MM.1S (cell line): ENCODE measurements at places on chromosomes 6 and 20.

DNA sequence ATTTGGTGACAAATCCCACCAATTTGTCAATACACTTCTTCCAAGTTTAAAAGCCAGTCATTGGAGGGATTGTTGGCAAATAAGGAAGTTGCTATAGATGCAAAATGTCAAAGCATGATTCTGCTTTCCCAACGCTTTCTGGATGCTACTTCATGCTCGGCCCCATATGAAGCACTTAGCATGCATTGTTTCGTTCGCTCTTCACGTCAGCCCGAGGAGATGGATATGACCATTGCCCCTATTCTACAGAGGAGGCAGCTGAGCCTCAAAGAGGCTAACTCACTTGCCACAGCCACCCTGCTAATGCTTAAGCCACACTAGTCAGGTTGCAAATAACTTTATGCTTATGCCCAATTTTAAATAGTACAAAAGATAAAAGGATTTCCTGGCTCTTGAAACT, 2.8 kb upstream of the NXT1 start:
- no peak for DNase-seq

DNA sequence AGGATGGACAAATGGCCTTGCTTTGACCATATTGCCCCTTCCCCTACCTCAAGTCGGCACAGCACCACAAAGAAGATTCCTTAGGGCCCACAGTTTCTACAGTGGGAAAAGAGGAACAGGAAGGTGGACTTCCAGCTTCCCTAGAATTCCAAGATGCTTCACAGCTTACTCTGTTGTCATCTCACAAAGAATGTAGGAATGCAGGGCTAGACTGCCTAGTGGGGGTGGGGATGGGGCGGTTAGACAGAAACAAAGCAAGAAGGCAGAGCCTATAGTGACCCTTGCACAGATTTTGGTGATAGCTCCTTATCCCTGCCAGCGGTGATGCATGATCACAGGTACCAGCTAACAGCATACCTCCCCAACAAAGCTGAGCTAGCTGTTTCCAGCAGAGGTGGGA, 607.6 kb upstream of the MAN1A1 start:
- DNase-seq, result no peak

- no peak for DNase-seq
These were observed 55.9 kb downstream of the MAP3K5 start for GRCh38 chr6:136736281-136736960.

DNA sequence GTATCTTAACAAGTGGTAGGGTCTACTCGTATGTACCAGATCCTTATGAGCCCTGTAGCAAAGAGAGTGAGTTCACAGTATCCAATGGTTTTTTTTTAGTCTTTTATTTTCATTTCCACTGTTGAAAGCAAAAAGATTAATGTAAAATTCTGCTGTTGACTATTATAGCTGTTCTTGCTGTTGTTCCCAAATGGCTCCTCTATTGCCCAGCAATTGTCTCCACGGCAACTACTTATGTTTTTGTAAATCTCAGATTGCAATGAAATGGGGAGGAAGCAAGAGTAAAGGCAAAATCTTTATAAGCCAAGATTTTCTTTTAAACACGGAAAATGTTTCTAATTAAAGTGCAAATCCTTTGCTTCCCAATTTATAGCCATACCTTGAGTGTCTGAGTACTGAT, 406.1 kb downstream of the EPM2A start:
- no peak for DNase-seq

DNA sequence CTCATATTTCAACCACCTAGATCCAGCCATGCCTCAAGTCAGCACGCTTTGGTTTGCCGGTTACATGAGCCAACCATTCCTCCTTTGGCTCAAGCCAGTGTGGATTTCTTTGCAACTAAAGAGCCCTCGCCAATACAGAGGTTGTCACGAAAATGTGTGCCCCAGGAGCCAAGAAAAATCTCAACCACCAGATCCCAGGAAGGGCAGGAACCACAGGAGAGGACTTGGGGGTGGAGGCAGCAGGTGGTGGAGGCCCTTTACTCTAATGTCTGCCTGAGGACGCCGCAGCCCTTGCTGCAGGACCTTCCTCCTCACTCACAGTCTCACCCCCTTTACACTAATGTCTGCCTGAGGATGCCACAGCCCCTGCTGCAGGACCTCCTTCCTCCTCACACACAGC, 144.8 kb upstream of the PHACTR3 start:
- no peak for DNase-seq

DNA sequence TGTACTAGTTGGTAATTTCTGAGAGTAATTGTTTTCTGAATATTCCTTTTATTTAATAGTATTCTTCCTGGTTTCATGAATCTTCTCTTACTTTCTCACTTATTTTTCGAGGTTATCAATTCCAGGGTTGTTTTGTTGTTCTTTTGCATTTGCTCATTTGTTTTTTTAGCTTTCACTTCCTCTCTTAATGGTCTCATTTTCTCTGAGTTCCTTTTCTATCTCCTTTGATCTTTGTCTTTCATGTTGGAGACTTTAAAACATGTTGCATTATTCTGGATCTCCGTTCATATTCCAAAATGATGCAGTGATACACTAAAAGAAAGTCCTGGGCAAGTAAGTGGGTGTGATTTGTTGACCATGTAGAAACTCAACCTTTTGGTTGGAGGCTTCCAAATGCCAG, 345.3 kb upstream of the SLC35B3 start:
- DNase-seq, result no peak

DNA sequence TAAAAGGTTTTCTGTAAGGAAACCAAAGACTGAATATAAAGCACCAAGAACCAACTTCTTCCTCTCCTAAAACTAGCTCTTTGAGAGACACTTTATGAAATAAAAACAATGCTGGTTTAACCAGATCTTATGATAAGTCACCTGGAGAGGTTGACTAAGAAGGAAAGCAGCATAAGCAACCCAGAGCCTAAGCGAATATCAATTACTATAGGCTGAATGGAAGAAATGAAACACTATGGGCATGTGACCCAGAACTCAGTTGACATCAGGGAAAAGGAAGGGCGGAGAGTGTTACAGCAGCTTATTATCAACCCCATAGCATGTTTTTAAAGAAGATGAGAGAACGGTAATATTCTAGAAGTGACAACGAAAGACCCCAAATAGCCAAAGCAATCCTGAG, 94.1 kb upstream of the STMND1 start:
- no peak for DNase-seq

DNA sequence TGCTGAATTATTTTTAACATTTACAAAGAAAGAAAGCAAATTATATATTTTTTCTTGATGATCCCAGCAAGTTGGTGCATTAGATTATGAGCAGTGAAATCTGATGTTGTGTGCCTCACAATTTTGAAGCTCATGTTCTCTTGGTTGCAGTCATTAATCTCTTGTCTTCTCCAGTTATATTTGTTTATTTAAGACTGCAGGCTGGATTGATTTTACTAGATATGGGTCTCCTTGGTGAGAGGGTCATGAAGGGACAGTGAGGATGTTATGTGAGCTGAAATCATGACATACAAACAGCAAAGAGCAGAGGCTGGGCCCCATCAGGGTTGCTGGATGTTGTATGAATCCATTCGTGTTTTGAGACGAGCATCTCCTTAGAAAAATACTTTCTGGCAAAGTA, 64.2 kb upstream of the AKIRIN2 start:
- no peak for DNase-seq
